Activated CD8-positive, alpha-beta memory T cell treated with anti-CD3 and anti-CD28 coated beads, Interleukin-2, amount 50 U/mL, for 4 hours (primary cell): ENCODE measurements at places on chromosomes 7 and 10.

- DNase-seq, result no peak
These were observed 55.3 kb downstream of the ABCB4 start for GRCh38 chr7:87420173-87420572.

DNA sequence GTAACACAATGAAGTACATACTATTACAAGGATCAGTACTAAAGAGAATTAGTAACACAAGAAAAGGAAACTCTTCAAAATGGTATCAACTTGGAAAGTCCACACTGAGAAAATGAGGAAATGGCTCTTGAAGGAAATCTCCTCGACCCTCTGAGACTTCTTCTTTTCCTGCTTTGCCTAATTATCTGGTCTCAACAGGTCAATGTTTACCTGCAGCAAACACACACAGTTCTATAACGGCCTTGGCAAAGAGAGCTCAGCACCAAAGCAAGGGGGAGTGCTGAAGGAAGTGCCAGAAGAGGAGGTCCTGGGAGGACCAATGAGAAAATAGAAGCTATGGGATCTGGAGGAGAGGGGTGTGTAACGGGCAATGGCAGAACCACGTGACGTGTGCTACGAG, 21.9 kb downstream of the CHCHD3 start:
- no peak for DNase-seq

DNA sequence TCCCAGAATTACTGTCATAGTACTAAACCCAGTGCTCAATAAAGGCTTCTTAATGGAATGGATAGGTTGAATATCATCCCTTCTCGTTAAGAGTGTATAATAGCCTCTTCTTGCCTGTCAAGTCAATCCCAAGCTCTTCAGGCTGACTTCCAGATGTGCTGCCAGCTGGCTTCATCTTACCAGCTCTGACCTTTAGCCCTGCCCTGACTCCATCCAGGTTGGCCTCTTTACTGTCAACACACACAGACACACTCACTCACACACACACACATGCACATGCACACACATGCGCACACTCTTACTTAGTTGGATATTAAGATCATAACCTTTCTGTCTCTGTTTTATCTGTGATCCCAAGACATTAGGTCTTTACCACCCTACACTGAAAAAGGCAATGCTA, 49.1 kb downstream of the ASB4 start:
- no peak for DNase-seq

DNA sequence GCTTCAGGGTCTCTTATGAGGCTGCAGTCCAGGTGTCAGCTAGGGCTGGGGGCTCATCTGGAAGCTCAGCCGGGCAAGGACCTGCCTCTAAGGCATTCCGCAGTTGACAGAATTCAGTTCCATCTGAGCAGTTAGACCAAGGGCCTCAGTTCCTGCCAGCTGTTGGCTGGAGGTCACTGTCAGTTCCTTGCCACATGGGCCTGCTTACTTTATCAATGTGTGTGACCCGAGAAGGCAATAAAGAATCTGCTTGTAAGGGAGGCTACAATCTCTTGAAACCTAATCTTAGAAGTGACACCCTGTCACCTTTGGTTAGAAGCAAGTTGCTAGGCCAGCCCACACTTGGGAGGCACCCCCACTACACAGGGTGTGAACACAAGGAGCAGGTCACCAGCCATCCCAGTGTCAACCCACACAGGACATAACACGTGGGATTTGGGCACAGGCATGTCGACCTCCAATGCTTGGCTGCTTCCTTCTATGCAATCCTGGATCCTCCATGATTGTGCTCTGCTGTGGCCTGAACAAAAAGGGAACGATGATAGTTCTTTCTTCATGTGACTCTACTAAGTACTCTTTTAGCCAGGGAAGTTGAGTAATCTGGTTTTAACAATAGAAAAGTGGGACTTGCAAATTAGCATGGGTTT, 41.8 kb downstream of the MTURN start:
- no peak for DNase-seq

DNA sequence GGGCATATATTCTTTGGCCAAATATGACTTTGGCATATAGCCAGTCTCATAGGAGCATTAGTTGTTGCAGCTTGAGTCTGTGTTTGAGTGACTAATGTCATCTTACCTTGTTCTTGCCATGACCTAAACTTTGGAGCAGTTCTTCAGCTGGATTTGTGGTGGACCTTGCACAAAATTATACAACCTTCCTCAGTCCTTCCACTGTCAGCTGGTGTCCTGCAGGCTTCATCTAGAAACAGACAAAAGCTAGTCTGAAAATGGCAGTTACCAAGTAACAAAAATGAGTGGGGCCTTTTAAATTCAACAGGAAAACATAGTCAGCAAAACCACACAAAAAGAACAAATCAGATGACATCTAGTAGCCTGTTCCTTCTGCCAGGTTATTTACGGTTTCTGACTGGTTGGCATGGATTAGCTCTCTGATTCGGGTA, 59.5 kb upstream of the HECTD2 start:
- no peak for DNase-seq
